Ovary (tissue), 10 donors: ENCODE measurements at places on chromosomes 13 and 19. TPM values are rescaled to one million over a fixed set of nuclear protein-coding genes. Genes with fewer than 3 reads are reported as not detected.

NBEA gene
- 6.7 TPM for polyA plus RNA-seq

CDC42EP5 gene
- polyA plus RNA-seq: 13.2 TPM

DNA sequence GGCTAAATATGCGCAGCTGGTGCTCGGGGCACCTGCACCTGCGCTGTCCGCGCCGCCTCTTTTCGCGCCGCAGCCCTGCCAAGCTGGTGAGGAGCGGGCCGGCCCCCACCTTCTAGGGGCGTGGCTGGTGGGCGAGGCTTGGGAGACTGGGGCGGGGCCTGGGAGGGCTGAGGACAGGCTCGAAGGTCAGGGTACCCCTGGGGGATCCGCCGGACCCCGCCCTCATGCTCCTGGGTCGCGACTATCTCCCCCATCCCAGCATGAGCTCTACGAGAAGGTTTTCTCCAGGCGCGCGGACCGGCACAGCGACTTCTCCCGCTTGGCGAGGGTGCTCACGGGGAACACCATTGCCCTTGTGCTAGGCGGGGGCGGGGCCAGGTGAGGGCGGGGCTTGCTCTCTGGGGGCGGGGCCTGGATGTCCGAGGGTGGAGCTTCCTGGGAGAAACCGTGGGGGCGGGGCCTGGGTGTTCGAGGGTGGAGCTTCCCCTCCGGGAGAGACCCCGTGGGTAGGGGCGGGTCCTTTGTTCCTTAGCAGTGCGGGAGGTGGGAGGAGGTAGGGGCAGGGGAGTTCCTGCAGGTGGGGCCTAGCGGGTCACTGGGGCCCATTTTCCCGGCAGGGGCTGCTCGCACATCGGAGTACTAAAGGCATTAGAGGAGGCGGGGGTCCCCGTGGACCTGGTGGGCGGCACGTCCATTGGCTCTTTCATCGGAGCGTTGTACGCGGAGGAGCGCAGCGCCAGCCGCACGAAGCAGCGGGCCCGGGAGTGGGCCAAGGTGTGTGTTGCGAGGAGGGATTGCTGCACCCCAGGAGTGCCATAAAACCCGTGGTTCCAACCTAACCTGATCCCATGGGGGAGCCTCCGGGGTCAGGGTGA, 19.7 kb downstream of the PNPLA6 start:
- no peak for DNase-seq

- DNase-seq: no peak
Measured at GRCh38 chr13:51052581-51052980, 58.5 kb downstream of the C13orf42 start.

SH2D3A gene
- 0.25 TPM for polyA plus RNA-seq

DNA sequence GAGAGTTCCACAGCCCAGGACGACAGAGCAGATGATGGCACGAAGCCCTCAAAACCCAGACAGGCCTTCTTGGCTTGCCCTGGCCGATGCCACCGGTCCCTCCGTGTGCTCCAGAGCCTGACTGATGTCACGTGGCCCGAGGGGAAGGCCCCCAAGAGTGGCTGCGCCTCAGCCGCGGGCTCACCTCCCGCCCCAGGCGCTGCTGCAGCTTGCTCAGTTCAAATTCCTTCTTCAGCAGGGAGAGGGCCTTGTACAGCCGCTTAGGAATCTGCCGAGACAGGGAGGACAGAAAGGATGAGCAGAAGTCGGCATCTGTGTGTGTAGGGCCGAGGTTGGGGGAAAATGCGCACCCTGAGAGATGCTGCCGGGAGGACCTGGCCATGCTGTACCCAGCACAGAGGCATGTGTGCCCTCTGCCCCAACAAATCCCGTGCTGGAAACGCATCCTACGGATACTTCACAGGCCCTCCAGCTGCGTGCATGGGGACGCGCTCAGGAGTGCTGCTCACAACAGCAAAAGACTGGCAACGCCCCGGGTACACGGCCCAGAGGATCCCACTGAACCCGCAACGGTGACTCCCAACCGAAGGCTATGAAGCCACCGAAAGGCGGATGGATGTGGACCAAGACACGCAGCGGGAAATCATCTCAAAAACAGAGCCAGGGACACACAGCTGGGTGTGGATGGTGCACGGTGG, 12.9 kb downstream of the LONP1 start:
- DNase-seq: no peak

GRCh38 chr19:29487432-29487831, 38.4 kb upstream of the VSTM2B start:
- no peak for DNase-seq

- no peak for DNase-seq
Measured at GRCh38 chr19:23810496-23810895, 51.8 kb upstream of the ZNF681 start.

LSR gene
- polyA plus RNA-seq: 13.4 TPM

ACER1 gene
- 0.35 TPM for polyA plus RNA-seq

GRCh38 chr19:16076958-16077611, 790 bp downstream of the TPM4 start:
- DNase-seq: peak; percentile 71

DNA sequence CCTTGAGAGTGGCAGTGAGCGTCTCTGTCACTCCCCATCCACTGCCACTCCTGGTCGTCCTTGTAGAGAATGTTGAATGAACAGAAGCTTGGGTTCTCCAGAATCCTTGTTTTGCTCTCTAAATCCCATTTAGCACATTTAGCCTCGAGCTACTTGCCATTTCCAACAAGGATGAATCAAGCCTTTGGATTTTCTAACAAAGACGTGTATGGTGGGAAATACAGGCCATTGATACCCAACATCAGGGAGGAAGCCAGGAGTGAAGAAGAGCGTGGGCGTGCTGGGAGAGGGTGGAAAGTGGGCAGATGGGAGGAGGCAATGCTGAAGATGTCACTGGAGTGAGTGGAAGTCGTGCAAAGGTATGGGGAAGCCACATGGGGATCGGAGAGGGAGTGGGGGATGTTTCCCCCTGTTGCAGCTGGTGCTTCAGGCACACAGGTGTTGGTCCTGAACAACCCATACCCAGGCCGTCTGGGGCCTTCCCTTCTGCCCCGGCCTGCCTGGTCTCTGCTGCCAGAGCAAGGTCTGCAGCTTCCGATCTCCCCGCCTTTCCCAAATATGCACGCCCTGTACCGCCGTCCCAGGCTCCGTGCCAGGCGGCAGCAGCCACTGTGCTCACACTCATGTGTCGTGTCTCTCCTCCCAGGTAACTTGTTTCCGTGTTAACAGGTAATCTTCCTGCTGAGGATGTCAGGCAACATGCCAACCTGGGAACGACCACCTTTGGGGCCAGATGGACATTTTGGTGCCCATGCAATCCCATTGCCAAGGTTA, 48.7 kb downstream of the ZIC5 start:
- DNase-seq: no peak

C19orf18 gene
- 1.3 TPM for polyA plus RNA-seq

ZNF558 gene
- polyA plus RNA-seq: 21.0 TPM

DNA sequence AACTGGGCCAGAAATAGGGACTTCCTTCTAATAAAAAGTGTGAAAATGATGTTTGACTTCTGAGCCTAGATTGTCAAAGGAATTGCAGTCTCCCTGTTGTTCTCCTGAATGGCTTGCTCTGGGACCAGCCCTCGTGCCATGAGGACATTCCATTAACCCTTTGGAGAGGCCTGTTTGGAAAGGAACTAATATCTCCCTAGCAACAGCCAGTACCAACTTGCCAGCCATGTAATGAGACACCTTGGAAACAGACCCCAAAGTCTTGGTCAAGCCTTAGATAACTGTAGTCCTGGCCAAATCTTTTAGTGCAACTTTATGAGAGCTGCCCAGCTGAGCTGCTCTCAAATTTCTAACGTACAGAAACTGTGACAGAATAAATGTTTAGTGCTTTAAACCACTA, 8.2 kb upstream of the SIAH3 start:
- DNase-seq: no peak

ZNF132 gene
- 3.3 TPM for polyA plus RNA-seq

- DNase-seq: no peak
Measured at GRCh38 chr13:90403330-90404082, 944.0 kb upstream of the MIR17HG start.

DNA sequence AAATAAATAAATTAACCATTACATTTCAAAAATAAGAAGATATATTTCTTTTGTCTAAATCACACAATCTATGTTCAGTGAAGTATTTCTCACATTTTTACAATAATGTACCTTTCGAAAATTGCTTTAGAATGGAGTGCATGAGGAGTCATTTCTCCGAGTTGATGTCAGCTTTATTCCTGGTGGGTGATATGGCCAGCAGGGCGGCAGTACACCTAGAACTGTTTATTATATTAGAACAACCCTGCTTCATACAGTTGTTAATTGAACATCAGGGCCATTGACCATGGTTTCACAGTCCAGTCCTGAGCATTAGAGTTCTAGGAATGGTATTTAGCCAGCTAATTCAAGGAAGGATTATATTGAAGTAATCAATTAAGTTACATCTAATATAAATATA, 696.3 kb upstream of the SLC10A2 start:
- no peak for DNase-seq

GRCh38 chr13:106680796-106681472, 113.0 kb upstream of the ARGLU1 start:
- no peak for DNase-seq
